ENCODE measurements at places on chromosomes 11 and 22.

DNA sequence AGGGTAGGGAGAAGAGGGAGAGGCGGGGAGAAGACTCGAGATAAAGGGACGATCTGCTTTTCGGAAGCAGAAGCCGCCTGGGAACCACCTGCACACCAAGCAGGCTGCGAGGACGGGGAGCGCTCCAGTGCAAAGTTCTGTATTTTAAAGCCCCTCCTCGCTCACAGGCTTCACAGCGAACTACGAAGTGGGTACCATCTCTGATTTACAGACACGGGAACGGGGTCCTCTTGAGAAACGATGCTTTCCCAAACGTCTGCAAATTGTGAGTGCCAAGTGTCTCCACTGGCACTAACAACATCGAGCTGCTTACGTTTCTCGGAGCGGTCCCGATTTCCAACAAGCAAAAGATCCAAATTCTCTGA lies 700 bp upstream of the STX3 start:
- no peak for DNase-seq

GRCh38 chr11:117914991-117915618 lies 14.1 kb downstream of the TMPRSS13 start:
- DNase-seq: no peak

- no peak for DNase-seq
Measured at GRCh38 chr11:86678823-86679222, 6.4 kb upstream of the ME3 start.

DNA sequence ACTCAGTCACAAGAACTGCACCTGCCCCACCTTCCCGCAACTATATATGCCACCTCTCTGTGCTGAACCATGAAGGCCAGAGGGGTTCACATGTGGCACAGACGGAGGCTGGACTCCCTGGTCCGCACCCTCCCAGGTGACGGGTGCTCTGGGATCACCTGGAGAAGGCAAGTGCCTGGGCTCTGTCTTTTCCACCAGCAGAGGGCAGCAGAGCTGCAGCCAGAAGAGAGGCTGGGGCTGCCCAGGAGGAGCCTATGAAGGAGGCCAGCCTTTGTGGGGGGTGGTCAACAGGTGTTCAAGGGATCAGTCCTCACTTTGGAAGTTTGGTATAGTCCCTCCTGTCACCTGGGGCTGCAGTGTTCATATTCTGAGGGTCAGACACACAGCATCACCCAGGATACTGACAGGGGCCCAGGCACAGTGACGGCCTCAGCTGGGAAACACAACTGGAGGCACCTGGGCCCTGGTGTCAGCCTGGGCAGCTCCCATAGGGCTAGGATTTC lies 39.2 kb upstream of the IGLL5 start:
- DNase-seq: peak; percentile 55

- DNase-seq: no peak
Measured at GRCh38 chr22:33969045-33969444, 48.8 kb upstream of the LARGE1 start.

DNA sequence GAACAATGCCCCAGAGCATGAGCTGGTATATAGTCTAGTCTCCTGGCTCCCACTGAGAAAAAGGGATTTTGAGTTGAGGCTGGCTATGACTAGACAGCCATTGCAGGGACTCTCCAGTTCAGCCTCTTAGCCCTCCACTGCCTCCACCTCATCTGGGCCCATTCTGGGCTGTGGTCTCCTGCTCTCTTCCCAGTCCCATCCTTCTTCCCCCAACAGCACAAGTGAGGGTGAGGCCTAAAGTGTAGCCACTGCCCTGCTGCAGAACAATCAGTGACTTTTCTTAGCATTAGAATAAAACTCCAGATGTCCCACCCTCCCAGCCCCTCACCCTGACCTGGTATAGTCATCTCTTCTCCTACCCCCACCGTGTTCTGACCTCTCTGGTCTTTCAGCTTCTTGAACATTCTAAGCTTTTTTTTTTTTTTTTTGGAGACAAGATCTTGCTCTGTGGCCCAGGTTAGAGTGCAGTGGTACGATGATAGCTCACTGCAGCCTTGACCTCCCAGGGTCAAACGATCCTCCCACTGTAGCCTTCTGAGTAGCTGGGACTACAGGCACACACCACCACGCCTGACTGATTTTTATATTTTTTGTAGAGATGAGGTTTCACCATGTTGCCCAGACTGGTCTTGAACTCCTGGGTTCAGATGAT lies 4.3 kb downstream of the MED15 start:
- no peak for DNase-seq

Data from fibroblast of pulmonary artery (primary cell).